ACHN (cell line): ENCODE measurements at places on chromosomes 6 and 20.

DNA sequence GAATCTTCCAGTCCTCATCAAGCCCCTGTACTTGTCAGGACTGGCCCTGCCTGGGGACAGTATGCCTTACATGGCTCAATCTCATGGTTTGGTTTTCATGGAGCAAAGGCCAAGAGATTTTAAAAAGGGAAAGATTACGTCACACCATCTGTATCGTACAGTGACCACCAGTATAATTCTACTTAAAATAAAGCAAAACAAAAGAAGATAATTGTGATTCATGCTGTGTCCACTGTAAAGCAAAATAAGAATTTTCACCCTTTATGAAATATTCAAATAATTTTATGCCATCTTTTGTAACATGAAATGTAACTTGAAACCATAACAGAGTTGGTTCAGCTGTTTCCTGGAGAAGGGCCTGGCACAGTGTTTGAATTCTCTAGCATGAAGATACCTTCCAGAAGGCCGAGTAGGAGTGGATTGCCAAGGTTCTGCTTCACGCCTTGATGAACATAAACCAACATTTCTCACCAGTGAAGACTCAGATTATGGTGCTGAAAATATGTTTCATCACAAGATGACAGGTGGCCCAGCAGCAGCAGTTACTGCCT lies 486.5 kb downstream of the RFPL4B start:
- no peak for DNase-seq

DNA sequence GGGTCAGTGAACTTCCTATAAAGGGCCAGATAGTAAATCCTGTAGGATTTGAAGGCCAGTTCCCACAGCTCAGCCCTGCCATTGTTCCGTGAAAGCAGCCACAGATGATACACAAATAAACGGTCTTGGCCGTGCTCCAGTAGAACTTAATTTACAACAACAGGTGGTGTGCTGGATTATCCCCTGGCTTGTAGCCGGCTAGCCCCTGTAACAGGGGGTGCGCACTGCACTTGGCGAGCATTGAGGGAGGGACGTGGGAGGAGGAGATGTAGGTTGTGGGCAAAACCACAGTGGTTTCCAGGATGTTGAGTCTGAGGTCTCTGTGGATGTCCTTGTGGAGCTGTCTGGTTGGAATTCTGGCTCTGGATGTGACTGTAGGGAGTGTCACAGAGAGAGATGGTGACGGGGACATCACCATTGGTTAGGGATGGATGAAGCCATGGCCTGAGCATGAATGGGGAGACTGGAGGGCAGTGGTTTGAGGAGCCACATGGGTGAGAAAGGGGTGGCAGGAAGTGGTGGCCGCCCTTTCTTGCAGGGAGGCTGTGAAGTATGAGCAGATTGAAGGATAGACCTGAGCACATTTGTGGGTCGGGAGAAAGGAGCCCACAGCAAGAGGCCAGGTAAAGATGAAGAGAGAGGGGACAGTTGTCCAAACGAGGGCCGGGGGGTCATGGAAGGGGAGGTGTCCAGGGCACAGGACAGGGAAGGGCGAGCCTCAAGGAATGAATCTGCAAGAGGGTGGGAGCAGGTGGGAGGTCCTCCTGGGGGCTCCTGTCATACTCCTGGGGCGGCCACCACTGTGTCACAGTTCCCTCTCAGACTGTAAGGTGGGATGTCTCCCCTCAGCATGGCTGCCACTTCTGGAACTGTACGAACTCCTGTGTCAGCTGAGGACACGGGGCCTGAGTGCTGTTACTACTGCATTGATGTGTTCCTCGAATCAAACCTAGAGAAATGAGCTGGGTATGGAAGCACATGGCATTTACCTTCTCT lies 53.6 kb downstream of the CDH26 start:
- no peak for DNase-seq

GRCh38 chr6:3163248-3163594 lies 5.9 kb upstream of the TUBB2A start:
- DNase-seq: no peak

GRCh38 chr6:135811170-135811569 lies 40.3 kb upstream of the PDE7B start:
- DNase-seq: no peak

DNA sequence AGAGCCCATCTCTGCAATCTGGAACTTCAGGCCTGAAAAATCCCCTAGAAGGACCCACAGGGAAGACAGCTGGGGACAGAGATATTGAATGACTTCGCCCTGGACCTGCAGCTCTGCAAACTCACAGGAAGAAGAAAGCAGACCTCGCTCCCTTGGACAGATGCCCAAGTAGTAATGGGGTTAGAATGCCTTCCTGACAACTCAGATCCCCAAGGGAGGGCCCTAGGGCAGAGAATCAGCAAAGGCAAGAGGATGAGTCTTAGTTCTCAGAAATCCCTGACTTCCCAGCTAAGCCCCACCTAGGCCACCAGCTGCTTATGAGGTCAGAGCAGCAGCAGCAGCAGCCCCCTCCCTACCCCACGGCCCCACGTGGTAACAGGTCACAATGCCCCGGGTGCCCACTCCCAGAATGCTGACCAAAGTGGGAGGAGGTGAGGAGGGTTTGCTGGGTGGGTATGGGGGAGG lies at the start of gene C20orf141:
TSS of gene C20orf141 (plus strand) at position 401 of the 465 bp plus-strand sequence. CDS start 198 bp downstream, outside the sequence.
- DNase-seq: peak; percentile 89

DNA sequence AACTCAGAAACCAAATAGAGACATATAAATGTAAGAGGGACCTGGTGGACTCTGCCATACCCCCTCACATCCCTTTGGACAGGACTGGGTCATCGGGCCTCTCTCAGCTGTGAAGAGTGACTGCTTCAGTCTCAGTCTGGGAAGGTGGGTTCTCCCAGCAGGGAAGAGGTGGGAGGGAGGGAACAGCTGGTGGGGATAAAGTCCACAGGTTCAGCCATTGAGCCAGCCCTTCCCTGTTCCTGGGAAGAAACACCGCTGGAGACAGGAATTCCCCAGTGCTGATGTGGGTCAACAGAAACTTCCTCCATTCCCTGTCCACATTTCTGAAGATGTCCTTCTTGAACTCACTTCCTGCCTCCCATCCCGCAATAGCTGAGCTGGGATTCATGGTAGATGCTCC lies 209.2 kb upstream of the PMEPA1 start:
- no peak for DNase-seq

DNA sequence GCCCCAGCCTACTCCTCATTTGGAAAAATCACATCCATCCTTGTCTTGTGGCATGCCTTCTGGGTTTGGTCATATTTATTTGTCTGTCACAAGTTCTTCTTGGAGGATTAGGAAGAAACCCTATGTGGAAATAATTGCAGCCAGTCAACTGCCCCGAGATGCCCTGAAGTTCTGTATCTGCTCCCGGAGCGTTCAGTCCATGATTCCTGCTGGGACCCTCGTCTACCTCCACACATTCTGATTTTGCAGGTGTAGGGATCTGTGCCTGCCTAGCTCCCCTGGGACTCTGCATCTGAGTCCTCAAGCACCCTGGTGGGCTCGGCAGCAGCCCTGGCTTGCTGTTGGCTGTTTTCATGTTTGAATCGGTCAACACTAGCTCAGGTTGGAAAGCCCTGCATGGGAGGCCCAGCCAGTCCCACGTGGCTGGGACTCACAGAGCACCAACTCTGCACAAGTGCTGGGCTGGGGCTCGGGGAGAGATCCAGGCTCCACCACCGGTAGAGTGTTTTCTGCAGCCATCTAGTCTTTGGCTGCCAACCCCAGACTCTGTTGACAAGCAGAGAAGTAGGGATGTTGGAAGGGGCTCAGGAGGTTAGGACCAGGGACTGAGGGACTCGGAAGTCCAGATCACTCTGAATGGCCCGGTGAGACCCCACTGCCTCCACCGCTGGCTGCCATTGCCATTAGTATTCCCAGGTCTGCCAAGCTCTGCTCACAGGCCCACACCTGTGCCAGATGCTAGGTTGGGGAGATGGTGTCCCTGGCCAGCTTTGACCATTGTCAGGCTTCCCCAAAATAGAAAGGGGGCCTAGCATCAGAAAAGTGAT lies 183.5 kb upstream of the CST7 start:
- no peak for DNase-seq
